ENCODE measurements at places on chromosomes 4 and X.

- DNase-seq, result peak; percentile 65
Measured at GRCh38 chr4:153521999-153522801, 56.0 kb downstream of the TMEM131L start.

DNA sequence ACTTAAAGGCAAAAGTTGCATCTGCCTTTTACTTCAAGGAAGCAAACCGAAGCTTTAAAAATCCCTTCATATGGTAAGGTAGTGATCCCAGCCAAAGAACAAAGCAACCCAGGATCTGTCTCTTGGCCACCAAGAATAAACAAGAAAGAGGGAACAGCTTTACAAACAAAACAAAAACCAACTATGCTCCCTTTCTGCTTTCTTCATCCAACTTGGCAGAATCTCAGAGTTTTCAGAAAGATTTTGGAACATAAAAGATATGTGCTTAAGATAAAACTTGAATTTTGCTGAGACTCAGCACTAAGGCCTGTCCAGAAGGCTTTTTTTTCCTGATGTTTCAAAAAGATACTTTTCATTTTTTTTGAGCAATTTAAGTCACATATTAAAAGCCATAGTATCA is 94.0 kb downstream of the COL4A6 start:
- DNase-seq, result no peak

DNA sequence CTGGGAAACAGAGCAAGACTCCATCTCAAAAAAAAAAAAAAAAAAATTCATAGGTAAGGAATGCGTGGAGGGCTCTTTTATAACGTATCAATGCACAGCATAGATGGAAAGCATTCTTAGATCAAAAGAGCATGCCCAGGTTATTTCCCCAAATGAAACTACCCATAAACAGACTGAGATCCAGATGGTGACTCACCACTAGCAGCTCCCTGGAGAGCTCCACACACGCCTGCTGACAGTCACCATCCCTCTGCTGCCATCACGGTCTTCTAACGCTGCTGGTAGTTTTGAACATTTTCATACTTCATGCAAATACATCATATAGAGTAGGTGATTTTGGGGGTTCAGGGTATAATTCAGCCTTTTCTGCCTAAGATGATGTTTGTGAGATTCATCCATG is 136.9 kb downstream of the ASMT start:
- no peak for DNase-seq

- DNase-seq, result no peak
Measured at GRCh38 chrX:15525664-15526416, 25.2 kb downstream of the BMX start.

- DNase-seq, result no peak
Measured at GRCh38 chr4:181969151-181969550, 274.1 kb upstream of the TENM3 start.

GRCh38 chr4:154574311-154574710 is 11.5 kb downstream of the FGB start:
- DNase-seq, result no peak

DNA sequence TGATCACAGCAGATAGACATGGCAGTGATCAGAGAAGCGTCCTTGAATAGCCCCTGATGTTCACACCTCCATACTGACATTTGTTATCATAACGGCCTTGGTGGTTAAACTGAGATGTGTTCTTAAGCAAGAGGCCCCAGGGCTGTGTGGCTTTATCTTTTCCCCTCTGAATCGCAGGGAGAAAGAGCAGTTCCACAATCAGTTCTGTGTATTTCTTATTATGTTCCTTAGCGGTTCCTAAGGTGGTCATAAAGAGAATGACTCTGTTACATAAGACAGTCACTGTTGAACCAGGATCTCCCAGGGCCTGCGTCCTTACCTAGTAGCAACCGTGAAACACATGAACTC is 52.8 kb upstream of the CBR4 start:
- DNase-seq, result no peak

DNA sequence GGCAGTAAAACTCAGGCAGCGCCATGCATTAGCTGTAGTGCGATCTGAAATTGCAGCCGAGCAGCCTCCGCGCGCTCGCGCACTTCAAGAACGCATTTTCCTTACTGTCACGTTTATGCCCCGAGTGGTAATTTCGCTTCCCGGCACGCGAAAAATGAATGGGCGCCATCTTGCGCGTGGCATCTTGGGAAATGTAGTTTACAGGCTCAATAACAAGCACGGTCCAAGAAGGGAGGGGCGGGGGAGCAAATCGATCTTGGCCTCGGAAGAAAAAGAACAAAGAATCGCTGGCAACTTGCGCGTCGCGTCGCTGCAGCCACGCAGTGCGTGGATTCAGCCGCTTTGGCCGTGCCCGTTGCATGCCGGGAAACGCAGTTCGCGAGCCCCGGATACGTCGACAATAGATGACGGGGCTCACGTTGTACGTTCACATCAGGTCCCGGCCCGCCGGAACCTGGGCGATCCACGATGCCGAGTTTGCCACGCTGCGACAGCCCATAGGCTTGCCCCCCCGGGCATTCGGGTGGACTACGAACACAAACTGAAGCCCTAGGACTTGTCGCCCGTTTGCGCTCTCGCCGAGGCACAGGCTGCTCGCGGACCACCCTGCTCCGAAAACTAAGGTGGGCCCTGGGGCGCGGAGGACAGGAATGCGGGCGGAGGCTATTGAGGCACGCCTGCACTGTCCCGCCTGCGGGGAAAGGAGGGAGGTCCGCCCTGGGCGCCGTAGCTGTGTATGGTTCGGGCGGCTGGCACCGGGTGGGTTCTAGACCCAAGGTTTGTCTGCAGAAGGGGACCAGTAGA is at the start of gene FTSJ1:
Gene FTSJ1 (plus strand): TSS at position 426 of the 804 bp plus-strand sequence. CDS start 1,849 bp downstream, outside the sequence.
- peak; percentile 82 for DNase-seq

- DNase-seq, result no peak
Measured at GRCh38 chr4:7212101-7212674, 19.9 kb downstream of the SORCS2 start.
